WTC11 (cell line): ENCODE measurements at places on chromosomes 3 and 15. TPM values are rescaled to one million over a fixed set of nuclear protein-coding genes. Genes with fewer than 3 reads are reported as not detected.

- no peak overlapping the region for H3K4me3 ChIP-seq
- no peak for DNase-seq
- H3K36me3 ChIP-seq: no peaks in the 10 kb centered on the region
- no peaks in the 10 kb centered on the region for H3K4me1 ChIP-seq
Measured at GRCh38 chr3:95044101-95044500, 981.2 kb downstream of the NSUN3 start.

Gene MEGF11
- total RNA-seq: 2.7 to 3.3 TPM (median 2.7 TPM) in 3 replicates

Gene EFHB
- 0.46 to 1.0 TPM (median 0.85 TPM) in 3 replicates for total RNA-seq

DNA sequence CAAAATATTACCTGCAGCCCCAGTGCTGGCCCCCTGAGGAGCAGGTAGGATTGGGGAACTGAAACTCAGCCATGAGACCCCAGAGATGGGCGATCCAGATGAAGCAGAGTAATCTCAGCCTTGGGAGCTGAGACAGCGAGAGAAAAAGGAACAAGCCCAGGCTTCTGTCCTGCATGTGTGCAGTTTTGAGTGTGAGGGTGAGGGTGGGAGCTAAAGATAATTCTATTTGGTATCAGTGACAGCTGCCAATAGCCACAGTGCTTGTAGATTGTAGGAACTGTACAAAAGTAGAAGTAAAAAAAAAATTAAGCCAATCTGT lies 5.9 kb downstream of the ATP8B4 start:
- no peaks in the 10 kb centered on the region for H3K36me3 ChIP-seq
- H3K4me3 ChIP-seq: no peak overlapping the region
- H3K4me1 ChIP-seq: no peaks in the 10 kb centered on the region
- H3K27ac ChIP-seq: no peak overlapping the region
- H3K27me3 ChIP-seq: no peaks in the 10 kb centered on the region

DNA sequence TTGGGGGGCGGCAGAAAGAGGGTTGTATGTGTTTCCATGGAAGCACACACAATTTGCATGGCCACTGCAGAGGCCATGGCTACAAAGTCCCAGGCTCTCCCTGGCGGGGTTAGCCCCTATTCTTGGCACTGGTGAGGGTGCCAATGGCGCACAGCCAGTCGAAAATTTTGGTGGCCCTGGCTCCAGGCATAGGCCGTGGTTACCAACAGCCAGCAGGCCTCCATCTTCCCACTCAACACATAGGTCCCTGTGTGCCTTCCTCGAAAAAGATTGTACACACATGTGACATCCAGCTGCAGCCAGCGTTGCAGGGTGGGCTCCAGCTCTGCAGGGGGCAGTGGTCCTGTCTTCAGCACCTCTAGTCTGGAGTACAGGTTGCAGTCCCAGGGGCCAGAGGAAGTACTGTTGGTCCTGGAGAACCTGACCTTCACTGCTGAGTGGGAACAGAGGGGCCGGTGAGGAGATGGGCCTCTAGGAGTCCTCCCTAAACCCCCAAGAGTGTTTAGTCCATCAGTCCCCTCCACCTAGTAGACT lies 7.1 kb downstream of the P4HTM start:
- DNase-seq: no peak
- H3K27ac ChIP-seq: no peak overlapping the region
- H3K4me3 ChIP-seq: no peak overlapping the region
- no peaks in the 10 kb centered on the region for H3K27me3 ChIP-seq
- peaks cover 12% of the 10 kb centered on the region for H3K4me1 ChIP-seq
